ENCODE measurements at places on chromosomes 1 and 21.

GRCh38 chr1:32208891-32209328 lies at the start of gene DCDC2B:
TSS of gene DCDC2B (plus strand) at chr1:32209089. CDS start at chr1:32209094, 5 bp downstream.
- peak; percentile 88 for DNase-seq

DNA sequence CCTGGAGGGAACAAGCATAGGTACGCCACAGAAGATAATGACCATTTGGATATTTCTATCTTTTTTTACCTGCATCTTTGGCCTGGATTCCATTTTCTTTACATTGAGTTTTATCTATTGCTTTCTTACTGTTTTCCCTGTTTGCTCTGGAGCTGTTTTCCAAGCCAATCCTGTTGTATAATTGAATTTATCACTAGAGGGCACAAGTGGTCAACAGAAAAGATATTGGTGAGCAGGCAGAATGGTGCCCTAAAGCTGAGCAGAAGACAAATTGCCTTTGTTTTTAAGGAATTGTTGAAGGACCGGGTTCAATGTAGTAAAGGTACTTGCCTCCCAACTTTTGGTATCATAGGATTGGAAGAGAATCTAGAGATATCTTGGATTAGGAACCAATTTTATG lies 152.8 kb downstream of the PPP1R12B start:
- no peak for DNase-seq

GRCh38 chr1:228359613-228360532 lies 46.8 kb downstream of the TRIM11 start:
- no peak for DNase-seq

GRCh38 chr1:3355089-3355488 lies 99.4 kb upstream of the ARHGEF16 start:
- DNase-seq: no peak

DNA sequence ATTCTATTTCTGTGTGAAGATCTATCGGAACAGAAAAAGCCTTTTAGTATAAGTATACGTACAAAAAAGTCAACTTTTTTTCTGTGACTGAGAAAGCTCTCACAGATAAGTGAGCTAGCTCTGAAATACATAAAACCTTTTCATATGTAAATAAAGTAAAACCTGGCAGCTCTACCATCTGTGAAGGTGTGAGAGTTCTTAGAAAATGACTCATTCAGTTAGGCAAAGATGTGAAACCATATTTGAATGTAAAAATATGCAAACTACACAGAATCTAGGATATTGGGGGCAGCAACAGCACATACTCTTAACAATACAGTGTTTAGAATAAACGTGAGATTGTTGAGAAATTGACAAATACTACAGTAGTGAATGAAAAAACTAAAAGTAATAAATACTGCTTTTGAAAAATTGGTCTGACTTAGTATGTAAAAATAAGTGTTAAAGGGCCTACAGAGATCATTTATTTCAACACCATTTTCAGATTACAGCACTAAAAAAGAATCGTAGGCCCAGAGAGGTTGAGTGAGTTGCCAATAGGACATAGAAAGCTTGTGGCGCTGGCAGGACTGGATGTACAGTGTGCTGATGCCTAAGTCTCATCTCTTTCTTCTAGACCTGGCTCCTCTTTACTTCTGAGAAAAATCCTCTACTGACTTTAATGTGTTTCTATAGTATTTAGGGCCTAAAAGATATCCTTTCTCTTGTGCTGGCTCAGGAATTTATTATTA lies 19.8 kb downstream of the ATP6V1G3 start:
- no peak for DNase-seq

- no peak for DNase-seq
Measured at GRCh38 chr1:161179698-161180097, 2.4 kb upstream of the B4GALT3 start.

GRCh38 chr1:112264553-112264952 lies 131.5 kb upstream of the CTTNBP2NL start:
- DNase-seq: no peak

DNA sequence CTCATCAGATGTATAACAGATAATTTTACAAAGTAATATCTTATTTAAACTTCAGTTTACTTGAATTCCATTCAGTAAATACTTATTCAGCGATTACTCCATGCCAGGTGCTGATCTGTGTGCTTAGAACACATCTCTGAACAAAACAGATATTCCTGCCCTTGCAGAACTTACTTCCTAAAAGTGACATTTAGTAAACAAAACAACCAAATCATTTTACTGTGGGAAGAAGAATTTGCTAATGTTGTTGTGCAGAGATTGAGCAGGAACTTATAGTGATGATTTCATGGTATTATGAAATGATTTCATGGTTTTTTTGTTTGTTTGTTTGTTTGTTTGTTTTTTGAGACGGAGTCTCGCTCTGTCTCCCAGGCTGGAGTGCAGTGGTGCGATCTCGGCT lies 39.3 kb upstream of the WLS start:
- DNase-seq: no peak

DNA sequence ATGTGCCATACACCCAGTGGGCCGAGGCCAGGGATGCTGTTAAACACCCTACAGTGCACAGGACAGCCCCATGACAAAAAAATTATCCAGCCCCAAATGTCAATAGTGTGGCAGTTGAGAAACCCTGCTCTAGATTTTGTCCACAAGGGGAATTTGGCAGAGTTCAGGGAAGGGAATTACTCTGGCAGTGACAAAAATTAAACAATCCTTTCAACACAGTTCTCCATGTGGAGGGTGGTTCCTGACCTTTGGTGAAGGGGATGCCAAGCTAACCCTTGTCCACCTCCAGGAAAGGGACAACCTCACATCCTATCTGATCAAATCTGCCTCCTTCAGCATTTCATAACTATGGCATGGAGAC lies 28.4 kb upstream of the CD84 start:
- no peak for DNase-seq

GRCh38 chr21:45988366-45989347 lies 7.1 kb downstream of the COL6A1 start:
- DNase-seq: no peak

GRCh38 chr1:31936278-31936980 lies 1.7 kb downstream of the PTP4A2 start:
- DNase-seq: no peak

GRCh38 chr1:214318356-214318755 lies 37.4 kb downstream of the SMYD2 start:
- no peak for DNase-seq

DNA sequence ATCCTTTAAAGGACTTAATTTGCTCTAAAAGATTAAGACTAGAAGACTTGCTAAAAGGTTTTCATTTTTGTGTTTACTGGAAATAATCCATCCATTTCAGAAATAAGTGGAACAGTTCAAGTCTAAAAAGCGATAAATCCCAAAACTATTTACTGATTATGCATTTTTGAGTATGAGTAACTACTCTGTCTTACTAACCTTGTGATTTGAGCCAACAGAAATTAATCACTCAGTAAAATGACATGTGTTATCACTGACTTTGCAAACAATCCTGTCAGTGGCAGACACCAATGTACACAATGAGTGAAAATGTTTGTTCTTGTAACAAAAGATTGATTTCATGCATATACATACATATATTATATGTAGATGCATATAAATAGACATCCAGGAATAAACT lies 218.0 kb downstream of the DENND1B start:
- no peak for DNase-seq

DNA sequence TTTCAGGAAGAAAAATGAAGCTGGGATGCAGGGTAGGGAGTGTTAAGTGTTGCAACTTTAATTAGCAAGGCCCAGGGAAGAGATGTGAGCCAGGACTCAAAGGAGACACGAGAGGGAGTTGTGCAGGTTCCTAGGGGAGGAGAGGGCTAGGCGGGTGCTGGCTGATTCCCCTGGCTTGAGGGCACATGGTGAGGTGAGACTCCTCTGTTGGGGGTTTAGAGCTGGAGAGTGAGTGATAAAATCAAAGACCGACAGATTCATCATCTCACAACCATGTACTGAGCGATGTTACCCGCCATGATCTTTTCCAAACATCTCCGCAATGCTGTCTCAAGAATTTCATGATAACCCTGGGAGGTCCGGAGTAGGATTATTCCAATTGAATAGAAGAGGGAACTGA lies 161.8 kb upstream of the CSF3R start:
- DNase-seq: no peak

DNA sequence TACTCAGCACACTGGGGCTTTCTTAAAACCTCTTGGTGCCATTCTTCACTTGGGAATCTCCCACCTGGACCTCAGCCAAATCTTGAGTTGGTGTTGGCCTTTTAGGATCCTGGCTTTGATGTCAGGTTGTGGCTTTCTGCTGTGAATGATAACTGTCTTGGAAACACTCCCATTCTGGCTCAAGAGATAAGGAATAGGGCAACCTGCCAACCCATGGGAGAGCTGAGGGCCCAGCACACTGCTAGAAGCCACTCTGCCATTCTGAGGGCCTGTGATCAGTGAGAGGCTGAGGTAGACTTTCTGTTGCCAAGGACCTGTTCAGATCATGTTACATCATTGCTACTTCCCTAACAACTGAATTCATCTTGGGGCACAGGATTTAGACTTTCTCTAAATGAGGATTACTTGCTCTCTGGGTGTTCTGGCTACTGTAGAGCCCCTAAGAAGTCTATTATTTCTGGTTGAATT lies 45.8 kb downstream of the TTC39A start:
- peak; percentile 44 for DNase-seq

- no peak for DNase-seq
Measured at GRCh38 chr1:156814571-156815260, 1.9 kb downstream of the SH2D2A start.
